ENCODE measurements at places on chromosomes 4 and X.

- DNase-seq: peak; percentile 33
Measured at GRCh38 chr4:16227462-16227868, 1.2 kb upstream of the TAPT1 start.

- DNase-seq: no peak
Measured at GRCh38 chrX:124125471-124125870, 164.0 kb downstream of the STAG2 start.

DNA sequence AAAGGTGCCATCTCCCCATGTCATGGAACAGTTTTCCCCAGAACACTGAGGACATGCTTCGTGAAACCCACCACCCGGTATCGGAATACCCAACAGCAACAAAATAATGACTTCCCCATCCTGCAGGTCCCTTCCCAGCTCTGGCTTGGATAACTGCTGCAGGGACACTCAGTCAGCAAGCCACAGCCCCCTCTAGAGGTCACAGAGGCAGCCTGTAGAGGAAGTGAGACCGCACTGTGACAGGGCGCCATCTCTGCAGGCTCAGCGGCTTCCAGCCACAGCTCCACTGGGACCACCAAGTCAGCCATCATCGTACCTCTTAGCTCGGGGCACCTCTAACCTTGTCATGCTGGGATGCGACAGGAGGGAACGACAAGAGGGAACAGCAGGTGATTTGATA, 315.9 kb downstream of the LDB2 start:
- DNase-seq: peak; percentile 0

- no peak for DNase-seq
Measured at GRCh38 chr4:76535603-76536372, 100.8 kb downstream of the SHROOM3 start.

DNA sequence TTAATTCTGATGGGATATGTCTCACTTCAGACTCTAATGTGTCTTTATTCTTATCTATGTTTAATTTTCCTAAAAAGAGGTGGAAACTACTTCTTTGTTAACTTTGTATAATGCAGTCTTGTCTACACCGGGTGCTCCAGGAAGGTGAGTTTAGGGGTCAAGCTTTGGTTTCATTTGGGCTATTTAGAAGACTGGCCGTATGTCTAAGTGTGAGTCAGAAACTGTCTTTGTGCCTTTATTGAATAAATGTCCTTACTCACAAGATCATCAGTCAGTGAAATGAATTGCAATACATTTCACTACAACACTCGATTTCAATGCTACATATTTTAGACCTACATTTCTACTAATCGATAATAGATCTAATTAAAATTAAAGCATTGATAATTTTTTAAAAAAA, 56.2 kb downstream of the PROM1 start:
- no peak for DNase-seq

DNA sequence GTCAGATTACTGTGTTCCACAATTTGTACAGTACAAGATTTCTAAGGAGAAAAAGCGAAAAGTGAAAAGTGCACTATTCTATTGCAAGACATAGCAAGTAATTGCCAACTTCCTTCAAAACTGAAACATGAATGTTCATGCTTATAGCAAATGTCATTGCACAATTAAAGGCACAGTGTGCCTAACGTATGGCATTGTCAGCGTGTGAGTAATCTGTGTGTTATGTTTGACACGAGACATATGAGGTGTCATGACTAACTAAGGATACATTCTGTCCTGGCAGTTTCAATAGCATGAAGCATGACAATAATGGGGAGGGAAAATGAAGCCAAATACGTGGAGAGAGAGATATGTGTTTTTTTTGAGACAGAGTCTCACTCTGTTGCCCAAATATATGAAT, 33.6 kb upstream of the TBC1D9 start:
- DNase-seq: no peak

DNA sequence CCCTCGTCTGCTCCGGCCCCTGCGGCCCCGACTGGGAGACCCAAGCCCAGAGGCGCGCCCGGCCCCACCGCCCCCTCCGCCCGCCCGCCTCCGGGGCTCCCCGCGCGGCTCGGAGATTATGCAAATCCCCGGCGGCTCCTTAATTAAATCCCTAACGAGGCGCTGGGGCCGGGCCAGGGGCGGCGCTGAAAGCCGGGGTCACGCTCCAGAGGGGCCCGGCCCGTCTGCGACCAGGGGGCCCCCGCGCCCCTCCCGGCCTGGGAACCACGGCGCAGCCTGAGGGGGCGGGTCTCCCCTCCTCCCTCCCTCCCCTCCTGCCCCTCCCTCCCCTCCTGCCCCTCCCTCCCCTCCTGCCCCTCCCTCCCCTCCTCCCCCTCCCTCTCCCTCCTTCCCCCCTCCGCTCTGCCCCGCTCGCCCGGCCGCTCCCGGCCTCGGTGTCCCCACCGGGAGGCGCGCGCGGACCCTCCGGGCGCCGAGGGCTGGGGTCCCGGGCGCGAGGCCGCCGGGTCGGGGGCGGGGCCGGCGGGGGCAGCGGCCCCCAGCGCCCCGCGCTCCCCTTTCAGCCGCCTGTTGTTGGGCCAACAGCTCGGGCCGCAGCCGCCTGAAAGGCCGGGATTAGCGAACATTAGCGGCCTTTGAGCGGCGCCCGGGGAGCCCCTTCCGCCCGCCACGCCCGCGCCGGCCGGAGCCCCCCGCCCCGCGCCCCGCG, 25.9 kb upstream of the FGFR3 start:
- DNase-seq: peak; percentile 29

GRCh38 chrX:40098264-40099054, 701 bp upstream of the BCOR start:
- peak; percentile 71 for DNase-seq

- no peak for DNase-seq
Measured at GRCh38 chr4:81896936-81897335, 425.2 kb upstream of the RASGEF1B start.

- no peak for DNase-seq
Measured at GRCh38 chrX:122113376-122113775, 1066.0 kb downstream of the GLUD2 start.

- no peak for DNase-seq
Measured at GRCh38 chrX:119690921-119691716, 1.8 kb downstream of the SEPTIN6 start.

DNA sequence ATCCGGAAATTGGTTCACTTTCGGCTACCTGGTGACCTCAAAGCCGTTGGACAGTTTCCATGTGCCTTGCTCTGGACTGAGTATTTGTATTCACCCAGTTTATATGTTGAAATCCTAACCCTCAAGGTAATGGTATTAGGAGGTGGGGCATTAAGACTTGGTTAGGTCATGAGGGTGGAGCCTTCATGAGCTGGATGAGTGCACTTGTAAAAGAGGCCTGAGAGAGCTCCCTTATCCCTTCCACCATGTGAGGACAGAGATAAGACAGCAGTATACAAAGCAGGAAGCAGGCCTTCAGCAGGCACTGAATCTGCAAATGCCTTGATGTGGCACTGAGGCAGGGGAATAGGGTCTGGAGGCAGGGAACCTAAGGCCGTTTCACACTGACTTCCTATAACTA, 5.3 kb upstream of the OPHN1 start:
- DNase-seq: no peak

GRCh38 chr4:117447925-117448324, 362.5 kb upstream of the TRAM1L1 start:
- no peak for DNase-seq

DNA sequence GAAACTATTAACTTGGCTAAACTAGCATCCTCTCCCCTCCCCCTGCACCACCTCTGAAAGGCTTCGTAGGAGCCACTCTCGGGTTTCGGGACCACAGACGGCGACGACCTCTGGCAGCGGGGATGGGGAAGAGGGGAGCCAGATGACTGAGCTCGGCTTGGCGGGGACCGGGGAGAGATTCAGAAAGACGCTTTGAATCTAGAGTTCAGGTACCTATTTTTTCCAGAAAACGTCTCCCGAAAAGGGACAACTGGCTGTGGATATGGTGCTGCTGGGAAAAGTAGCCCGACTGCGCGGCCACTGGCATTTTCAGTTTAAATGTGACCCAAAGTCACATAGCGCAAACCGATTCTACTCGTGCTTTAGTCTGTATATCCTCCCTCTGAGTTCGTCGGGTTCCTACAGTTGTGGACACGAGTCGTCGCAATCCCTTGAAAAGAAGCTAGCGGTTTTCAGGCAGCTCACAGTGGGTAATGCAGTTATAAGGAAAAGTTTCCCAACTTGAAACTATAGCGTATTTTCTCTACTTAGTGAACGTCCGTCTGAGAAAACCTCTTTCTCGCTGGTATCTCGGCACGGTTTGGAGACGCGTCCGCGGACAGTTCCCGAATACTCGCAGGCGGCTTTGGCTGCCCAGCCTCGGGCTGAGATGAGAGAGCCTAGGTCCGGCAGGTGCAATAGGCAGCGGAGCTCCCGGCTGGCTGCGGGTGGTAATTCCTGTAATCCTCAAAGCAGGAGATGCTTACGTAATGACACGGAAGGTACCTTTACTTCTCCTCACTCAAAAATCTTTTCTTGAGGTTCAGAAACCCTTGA, 1.3 kb downstream of the PARM1 start:
- peak; percentile 19 for DNase-seq

DNA sequence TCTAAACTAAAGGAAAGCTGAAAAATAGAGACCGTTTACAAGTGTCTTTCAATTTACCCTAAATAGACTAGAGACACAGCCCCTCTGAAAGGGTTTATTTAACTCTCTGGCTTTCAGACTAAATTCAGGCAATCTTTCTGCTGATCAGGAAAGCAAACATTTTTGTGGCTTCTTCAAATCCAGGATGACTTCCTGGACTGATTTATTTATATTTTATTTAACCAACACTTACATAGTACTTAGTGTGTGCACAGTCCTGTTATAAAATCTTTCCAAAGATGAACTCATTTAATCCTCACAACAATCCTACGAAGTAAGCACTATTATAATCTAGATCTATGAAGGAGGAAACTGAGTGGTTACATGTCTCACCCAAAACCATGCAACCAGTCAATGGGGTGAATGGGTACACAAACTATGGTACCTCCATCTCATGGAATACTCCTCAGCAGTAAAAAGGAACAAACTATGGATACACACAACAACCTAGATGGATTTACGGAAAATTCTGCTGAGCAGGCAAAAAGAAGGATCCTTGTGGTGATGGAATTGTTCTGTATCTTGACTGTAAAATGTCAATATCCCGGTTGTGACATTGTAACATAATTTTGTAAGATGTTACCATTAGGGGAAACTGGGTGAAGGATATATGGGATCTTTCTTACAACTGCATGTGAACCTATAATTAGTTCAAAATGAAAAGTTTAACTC, 64.1 kb upstream of the MAMLD1 start:
- DNase-seq: no peak

DNA sequence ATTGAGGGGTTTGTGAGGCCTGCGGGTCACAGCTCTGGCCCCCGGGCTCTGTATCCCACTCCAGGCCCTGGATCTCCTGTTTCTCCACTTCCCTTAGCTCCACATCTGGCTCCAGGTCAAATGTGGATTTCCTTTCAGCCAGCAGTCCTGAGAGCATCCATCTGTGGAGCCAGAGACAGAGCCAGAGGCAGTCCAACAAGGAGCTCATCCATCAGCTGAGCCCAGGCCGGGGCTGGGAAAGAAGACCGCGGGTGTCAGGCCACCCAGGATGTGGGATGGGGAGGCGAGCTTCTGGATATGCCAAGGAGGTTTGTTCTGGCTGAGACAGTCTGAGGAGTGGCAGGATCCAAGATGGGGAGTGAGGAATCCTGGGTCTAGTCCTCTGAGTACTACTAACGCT, 91.7 kb downstream of the EFNB1 start:
- DNase-seq: no peak

DNA sequence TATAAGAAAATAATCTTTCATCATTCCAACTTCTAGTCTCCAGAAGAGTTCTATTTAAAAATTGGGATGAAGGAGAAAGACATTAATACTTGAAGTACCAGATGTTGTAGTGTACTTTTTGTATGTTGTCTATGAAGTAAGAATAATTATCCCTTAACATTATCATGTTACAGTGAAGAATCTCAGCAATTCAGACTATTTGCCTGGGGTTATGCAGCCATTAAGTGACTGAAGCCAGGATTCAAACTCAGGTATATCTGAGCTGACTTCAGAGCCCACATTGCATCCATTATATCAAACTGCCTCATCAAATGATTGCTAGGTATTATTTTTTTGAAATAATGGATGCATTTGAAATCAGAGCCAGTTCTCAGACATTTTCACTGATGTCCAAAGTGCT, 76.1 kb upstream of the FHDC1 start:
- no peak for DNase-seq

DNA sequence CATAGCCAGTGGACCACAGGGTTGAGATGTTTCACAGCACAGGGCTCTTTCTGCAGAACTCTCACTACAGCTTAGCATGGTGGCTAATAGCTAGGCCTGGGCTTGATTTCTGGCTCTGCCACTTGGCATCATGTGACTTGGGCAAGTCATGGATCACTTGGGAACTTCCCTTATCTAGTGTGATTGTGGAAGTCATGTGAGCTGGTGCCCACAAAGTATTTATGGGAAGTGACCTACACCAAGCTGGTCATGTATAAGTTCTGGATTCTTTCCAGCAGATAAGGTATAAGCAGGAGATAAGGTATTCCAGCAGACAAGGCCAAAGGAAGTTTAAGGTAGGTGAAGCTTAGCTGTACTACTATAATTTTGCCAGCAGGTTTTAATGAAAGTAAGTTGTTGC, 61.0 kb downstream of the REELD1 start:
- no peak for DNase-seq

- no peak for DNase-seq
Measured at GRCh38 chrX:136828830-136829229, 48.1 kb upstream of the ARHGEF6 start.

GRCh38 chrX:57447856-57448255, 144.0 kb upstream of the ZXDB start:
- DNase-seq: no peak

Measured in naive B cell (primary cell).